ENCODE measurements at places on chromosomes 4 and X.
A peak's percentile ranks its signal among the peaks of the same experiment; 100 is the strongest.

DNA sequence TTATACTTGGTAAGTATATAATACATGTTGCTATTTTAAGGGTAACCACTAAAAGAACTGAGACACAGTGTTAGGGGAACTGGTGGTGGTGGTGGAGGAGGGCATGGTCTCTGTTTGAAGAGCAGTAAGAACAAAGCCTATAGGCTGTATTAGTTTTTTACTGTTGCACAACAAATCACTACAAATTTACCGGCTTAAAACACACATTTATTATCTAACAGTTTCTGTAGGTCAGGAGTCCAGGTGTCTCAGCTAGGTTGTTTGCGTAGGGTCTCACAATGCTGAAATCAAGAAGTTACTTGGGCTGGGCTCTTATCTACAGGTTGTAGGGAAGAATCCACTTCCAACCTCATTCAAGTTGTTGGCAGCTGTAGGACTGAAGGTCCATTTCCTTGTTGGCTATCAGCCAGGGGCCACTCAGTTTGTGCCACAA is 52.6 kb downstream of the CASK start:
- DNase-seq, result no peak

DNA sequence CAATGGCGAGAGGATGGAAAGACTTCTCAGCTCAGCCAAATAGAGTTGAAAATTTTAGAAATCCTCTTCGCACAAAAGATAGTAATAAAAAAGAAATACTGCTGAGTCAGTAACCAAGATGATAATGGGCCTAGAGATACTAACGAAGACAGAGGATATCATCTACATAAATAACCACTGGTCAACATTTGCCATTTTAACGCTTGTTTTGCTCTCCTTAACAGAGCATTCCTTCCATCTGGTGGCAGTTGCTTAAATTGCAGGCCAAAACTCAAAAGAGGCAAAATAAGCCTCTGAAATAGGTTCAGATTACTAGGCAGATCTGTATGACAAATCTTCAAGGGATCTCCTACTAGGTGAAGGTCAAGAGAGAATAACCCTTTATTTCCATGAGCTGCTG is 51.7 kb upstream of the MCF2 start:
- DNase-seq, result no peak

DNA sequence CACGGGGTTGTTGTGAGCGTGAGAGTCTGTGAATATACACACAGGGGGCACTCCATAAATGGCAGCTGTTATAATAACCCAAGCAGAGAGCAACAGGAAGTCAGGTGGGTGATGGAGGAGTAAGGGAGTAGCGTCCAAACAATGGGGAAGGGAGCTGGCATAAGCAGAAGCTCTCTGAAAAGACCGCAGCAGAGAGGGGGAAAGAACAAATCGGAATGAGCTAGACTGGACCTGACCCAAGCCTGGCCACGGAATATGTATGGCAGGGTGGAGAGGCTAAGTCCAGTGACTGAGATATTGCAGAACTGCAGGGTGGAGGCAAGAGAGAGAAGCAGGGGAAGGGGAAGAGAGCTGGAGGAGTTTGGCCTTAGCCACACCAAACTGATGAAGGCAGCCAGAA is 6.5 kb upstream of the GJB1 start:
- no peak for DNase-seq

DNA sequence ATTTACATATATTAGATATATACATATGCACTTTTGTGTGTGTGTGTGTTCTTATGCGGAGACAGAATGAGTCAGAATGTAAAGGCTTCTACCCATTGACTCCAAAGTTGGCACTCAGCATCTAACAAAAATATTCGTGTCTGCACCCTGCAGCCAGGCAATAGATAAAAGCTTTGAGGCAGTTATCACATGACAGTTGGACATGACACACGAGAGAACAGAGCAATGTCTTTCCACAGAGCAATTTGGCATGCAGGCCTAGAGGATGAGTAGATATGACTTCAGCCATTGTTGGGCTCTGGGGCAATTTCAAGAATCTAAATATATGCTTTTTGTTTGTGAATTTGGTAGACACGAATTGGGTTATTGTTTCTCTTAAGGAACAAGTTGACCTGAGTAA is 391.2 kb downstream of the SLITRK2 start:
- no peak for DNase-seq

DNA sequence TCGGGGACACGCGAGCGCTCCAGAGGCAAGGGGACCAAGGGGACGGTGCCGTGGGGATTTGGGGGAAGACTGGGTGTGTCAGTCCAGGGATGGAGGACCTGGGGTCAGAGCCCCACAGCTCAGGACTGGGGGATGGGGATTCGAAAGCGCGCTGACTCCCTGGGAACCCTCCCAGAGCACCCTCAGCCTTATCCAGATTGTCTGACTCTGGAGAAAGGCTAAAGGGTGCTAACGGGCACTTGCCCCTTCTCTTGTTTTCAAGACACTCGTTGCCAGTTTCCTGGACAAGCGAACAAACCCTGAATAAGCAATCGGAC is 1.1 kb downstream of the DOCK11 start:
- no peak for DNase-seq

GRCh38 chr4:39698424-39699009 is 581 bp downstream of the UBE2K start:
- DNase-seq, result peak; percentile 42

GRCh38 chr4:40630335-40631021 is 814 bp upstream of the RBM47 start:
- peak; percentile 23 for DNase-seq

DNA sequence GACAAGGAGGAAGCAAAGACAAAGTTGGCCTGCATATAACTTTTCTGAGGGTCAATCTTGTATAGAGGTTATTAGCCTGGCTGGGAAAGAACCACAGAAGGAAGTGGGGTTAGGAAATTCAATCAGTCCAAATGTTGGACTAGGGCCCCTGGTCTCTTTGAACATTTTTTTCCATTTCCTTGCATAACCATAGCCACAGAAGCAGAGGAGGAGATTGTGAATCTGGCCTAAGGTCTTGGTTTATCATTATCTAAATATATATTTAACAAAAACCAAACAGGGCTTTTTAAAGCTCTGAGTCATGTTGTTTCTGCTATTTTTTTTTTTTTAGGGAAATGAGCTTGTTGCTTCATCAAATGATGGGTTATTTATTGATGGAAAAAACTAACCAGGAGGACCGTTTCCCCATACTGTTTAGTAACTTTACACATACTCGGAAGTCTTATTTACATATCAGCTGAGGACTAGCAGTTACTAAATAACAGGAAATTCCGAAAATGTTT is 97.7 kb upstream of the ACSL4 start:
- no peak for DNase-seq

GRCh38 chrX:130176354-130176776 is 4.6 kb downstream of the RAB33A start:
- no peak for DNase-seq

GRCh38 chr4:106628586-106629267 is 260.1 kb upstream of the GIMD1 start:
- DNase-seq, result no peak

DNA sequence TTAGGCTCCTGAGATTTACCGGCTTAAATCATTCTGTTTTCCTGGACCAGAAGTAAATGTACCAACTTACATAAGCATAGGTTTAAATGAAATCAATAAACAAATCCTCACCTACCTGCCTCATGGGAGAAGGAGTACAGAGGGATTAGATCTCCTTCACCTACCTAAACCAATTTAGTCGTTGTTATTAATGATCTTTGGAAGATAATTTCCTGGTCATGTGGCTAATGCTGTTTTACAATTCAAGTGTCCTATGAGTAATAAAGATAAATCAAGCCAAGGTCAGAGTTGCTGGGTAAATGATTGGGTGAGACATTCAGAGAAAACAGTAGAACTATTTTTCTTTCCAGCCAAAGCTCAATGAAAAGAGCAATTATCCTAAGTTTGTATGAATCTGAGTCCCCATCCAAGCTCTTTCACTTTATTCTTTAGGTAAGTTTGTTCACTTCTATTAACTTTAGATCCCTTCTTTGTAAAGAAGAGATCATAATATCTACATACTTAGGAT is 423.0 kb upstream of the FAM241A start:
- no peak for DNase-seq

- DNase-seq, result no peak
Observed at GRCh38 chrX:79719568-79720231, 294.9 kb upstream of the TBX22 start.

- DNase-seq, result no peak
Observed at GRCh38 chr4:107066621-107067020, 30.5 kb upstream of the DKK2 start.

DNA sequence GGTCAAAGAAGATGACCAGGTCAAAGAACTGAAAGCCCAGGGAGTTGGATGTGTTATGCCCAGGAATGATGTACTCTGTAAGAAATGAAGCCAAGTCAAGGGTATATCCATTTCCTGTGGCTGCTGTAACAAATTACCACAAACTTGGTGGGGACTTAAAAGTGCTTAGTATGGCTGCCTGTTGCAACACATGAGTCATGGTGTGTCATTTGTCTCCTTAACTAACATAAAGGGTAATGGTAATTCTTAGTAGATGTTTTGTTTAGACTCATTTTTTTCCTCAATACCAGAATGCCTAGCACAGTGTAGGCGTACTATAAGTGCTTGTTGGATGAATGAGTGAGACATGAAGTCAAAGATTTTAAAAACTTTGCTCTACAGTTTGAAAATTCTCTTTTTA is 45.7 kb downstream of the SYTL5 start:
- DNase-seq, result no peak

DNA sequence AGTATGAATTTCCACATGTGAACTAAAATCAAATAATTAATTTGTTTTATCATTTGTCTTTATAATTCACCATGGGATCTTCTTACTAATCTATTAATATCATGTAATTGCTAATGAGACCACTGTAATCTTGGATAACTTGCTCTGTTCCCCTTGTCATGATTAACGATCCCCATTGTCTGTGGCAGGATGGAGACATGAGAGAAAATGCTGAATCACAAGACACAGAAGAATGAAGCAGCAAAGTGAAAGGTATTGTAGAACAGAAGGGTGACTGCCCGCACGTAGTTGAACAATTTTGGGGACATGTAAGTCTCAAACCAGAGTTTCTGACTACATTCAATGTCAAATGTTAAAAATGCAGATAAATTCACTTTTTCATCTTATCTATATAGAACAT is 135.2 kb downstream of the EPHA5 start:
- DNase-seq, result no peak

DNA sequence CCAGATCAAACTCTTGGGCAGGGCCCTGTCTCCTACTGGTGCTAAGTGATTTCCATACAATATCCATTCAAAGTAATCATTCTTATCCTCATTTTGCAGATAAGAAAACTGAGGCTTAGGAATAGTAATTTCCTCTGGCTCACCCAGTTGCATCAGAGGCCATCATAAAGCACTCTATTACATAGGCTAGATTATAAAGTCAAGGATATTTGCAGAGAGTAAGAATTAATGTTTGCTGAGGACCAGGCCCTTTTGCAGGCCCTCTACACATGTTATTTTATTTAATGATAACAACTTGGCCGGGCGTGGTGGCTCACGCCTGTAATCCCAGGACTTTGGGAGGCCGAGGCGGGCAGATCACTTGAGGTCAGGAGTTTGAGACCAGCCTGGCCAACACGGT is 316.8 kb downstream of the ZNF674 start:
- DNase-seq, result no peak

DNA sequence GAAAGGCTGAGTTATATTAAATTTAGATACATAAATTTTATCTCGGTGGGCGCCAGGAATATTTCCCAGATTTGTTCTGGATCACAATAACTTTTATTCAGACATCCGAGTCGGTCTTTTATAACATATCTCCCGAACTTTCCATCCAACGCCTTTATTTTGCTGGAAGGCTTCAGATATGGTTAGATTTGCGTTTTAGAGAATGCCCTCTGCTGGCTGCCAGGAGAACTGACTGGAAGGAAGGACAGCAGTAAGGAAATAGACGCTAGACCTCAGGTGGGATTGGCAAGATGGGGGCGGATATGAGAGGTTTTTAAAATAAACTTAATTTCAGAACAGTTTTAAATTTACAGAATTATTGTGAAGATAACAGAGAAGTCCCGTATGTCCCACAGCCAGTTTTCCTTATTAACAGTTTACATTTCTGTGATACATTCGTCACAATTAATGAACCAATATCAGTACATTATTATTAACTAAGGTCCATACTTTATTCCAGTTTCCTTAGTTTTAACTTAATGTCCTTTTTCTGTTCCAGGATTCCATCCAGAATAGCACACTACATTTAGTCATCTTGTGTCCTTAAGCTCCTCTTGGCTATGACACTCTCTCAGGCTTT is 4.6 kb upstream of the KANTR start:
- no peak for DNase-seq

DNA sequence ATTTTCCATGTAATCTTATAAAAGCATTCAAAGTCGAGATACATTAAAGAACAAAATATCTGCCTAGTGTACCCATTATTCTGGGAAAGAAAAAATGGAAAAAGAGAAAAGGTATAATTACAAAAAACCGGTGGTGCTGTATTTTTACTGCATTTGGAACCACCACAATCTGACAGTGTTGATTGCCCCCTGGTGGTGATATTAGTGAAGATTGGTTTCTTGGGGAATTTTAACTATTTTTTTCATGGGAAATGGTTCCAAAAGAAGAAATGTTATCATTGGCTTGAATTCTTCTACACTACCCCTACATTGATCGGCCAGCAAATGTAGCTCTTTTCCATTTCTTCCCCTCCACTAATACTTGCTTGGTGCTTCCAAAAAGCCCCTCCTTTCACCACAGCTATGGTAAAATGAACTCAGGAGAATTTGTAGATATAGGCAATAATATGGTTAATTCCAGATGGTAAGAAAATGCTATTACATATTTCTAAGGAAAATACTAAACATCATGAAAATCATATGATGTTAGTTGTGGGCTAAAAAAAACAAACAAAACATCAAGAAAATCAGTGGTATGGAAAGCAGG is 50.0 kb downstream of the COX18 start:
- peak; percentile 26 for DNase-seq

GRCh38 chrX:26649534-26649933 is 433.6 kb downstream of the MAGEB5 start:
- DNase-seq, result no peak

DNA sequence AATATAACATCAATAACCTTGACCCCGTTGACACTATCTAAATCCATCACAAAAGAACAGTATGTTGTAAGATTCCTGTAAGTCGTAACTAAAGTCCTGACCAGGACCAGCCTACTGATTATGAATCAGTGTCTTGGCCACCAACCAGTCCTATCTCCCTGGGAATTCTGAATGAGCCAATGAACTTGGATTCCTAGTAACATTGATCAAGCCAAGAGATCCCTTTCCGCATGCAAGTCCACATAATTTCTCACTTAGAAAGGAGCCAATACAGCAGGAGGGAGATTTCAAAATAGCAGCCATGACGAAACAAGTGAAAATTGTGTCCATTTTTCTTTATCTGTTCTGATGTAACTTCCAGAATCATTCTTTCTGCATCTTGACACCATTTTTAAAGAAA is 9.5 kb downstream of the XPNPEP2 start:
- no peak for DNase-seq

DNA sequence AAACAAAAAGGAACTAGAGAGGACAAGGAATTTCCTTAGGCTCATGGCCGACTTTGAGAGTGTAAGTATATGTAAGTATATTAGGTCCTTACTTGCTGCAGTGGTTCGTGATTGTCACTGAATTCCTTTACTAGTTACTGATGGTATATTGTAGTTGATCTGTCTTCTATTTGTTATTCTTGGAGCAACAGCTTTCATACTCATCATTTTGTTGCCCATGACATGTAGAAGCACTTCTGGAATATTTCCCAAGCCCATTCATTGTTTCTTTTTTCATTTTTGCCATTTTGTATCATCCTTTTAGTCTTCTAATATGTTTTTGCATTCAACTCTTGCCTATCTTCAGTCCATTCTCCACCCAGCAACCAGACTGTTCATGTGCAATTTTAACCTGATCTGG is 170.0 kb downstream of the ARHGAP10 start:
- no peak for DNase-seq
